RPMI8226 (cell line): ENCODE measurements at places on chromosomes 6 and 20.

- no peak for DNase-seq
Observed at GRCh38 chr6:87808005-87808757, 106.1 kb upstream of the AKIRIN2 start.

DNA sequence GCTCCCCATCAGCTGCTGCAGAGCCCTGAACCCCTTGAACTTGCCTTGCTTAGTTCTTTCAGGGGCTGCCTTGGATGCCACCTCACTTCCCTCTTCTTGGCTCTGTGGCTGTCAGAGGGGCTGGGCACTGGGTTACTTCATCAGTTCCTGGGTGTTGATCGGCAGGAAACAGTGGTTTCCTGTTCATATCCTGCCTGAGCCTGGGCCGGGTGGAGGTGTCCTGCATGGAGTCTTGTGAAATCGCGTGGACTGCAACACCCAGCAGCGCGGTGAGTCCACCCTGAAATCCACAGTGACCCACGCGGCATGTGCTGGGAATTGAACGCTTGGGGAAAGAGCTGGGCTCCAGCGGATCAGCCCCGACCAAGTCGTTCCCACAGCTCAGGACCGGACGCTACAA, 97.5 kb downstream of the CDH26 start:
- DNase-seq, result peak; percentile 51

DNA sequence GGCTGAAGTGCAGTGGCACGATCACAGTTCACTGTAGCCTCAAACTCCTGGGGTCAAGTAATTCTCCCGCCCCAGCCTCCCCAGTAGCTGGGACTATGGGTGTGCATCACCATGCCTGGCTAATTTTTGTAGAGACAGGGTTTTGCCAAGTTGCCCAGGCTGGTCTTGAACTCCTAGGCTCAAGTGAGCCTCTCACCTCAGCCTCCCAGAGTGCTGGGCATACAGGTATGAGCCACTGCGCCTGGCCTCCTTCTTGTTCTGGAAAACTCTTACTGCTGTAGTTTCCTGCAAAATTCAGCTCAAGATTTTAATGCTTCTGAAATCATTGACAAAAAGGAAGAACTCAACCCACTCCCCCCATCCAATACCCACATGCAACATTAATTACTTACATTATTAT, 21.9 kb upstream of the KCNG1 start:
- no peak for DNase-seq

DNA sequence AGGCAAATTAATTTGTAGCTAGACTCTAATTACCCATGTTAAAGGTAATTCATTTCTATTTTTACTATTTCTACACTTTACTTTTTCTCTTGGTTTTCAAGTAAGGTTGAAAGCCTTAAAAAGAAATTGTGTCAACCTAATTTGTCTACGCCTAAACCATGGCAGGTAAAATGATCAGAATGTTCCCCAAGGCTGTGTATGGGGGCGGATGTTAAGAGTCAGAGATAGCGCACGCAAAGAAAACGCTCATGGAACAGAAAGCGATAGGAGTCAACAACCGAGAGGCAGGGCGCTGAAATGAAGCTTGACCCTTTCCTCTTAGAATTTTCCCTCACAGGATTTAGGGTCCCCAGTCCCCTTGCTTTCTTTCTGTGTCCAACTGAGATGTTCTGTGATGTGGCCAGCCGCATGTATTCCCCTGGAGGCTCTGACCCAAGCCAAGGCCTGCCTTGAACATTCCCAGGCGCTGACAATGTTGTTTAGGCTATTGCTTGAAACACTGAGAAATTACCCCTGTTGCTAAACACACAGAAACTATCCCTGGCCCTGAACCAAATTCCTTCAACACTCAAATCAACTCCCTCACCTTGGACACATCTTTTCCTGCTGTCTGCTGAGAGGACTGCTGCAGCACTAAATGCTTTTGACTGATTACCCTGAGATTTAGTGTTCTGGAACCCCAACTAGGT, 10.9 kb downstream of the PSMB1 start:
- no peak for DNase-seq

GRCh38 chr6:92132457-92132856, 1286.9 kb downstream of the EPHA7 start:
- DNase-seq, result no peak

DNA sequence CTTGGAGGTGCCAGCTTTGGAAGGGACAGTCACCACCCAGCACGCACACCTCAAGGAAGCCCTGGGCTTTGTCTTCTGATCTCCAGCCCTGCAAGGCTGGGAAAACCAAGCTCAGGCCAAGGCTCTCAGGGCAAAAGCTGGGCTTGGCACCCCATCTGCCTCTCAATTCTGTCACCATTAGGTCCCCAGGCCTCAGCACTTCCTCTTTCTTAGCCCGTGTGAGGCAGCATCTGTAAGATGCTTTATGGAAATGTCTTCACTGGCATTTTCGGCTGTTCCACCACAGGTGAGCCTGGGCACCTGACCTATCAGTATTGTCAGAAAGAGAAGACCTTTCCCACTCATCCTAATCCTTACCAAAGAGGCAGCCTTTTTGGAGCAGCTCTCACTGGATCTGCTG, 24.6 kb downstream of the GMEB2 start:
- DNase-seq, result no peak

GRCh38 chr6:45772051-45772450, 243.6 kb downstream of the CLIC5 start:
- DNase-seq, result no peak

DNA sequence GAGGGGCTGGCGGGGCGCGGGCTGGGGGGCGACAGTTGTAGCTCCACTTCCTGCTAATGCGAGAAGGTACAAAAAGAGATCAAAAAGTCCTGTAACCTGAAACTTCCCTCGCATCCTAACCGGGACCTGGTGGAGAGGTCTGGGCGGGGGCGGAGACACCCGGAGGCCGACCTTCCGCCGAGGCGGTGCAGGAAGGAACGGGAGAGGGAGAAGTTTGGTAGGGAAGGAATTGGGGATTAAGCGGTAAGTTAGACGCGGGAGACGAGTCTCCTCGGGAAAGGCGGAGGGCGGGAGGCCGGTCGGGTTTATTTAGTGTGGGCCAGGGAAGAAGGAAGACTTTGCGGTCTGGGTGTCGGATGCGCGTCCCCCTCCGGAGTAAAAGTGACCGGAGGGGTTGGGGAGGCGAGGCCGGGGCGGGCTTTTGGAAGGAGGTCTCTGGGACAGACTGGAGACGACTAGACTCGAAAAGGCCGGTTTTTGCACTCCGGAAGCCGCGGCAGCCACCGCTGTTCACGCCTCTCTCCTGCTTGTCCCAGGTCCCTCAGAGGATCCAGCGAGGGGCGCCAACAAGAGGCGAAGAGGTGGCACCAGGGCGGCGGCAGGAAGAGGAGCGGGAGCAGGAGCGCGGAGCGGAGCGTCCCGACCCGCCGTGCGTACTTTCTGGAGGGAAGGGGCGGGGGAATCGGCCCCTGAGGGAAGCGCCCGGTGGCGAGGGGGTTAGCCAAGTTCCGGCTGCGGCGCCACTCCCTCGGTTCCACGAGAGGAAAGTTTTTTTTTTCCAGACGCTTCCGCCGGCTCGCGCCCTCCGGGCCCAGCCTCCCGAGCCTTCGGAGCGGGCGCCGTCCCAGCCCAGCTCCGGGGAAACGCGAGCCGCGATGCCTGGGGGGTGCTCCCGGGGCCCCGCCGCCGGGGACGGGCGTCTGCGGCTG, 734 bp downstream of the TPBG start:
- DNase-seq, result peak; percentile 19
